ENCODE measurements at places on chromosomes 7 and 10.

DNA sequence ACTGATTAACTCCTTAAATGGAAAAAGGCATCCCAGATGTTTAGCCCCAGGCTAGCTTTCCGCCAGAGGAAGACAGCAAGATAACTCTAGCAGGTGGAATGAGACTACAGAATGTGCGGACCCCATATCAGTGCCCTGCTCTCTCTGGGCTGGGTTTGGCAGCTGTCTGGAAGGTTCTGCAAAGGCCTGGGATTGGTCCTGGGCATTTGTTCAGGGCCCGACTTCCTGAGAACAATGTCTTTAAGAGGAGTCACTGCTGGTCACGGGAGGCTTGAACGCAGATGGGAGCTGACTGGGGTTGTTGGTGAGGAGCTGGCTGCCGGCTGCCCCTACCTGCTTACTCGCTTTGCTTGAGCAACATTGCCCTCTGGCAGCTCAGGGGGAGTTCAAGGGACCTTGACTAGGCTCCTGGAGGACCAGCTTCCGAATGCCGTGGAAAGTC lies 130.6 kb upstream of the BTBD16 start:
- no peak for DNase-seq

DNA sequence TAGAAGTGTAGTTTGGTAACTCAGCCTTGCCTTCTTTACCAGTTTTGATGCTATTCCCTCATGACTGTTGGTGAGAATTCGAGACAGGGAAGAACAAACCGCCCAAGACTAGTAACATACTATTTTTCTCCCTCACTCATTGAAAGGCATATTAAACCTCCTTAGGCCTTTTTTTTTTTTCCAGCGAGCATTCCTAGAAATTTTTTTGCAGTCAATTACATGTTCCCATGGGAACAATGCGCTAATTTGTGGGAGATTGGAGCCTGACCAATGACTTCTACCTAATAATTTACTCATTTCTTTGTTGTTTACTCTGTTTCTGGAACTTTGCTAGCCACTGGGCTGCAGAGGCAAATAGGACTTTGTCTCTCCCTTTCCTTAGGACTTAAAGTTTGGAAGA lies 6.0 kb downstream of the VPS50 start:
- DNase-seq = no peak

DNA sequence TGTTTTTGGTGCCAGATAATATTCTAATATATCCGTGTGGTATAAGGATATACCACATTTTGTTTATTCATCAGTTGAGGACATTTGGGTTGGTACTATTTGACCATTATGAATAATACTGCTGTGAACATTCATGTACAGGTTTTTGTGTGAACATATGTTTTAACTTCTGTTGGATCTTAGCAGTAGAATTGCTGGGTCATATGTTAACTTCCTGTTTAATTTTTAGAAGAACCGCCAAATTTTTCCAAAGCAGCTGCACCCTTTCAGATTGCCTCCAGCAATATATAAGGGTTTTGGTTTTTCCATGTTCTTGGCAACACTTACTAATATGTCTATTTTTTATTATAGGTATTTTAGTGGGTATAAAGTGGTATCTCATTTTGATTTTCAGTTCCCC lies 22.8 kb downstream of the VPS26A start:
- DNase-seq = no peak

DNA sequence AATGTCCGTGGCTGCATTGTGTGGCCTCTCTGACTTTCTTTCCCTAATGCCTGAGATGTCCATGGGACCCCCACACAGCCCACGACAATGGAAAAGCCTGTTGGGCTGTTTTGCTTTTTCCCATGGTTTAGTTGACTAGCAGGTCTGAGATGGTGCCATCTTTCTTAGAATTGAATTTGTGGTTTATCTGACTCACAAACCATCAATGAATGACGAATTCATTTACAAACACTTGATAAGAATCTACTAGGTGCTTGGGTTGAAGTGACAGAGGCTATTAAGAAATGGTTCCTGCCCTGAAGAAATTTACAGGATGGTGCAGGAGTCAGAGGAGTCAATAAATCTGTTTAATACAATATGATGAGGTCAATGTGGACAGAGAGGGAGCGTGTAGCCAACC lies 75.4 kb downstream of the OTUD1 start:
- DNase-seq = no peak

DNA sequence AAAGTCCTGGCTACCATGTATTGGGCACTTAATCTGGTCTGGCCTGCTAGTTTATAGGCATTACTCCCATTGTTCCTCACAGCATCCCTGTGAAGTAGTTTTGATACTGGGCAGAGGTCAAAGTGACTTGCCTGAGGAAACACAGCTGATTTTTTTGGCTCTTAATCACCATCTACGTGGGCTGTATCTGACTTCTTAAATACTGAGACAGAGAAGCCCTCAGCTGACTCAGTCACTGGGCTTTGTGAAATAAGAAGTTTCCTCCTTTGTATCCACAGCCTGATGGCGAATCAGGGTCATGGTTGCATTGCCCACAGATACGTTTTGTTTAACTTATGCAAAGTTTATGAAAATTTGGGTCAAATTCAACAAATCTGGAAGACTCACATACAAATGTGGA lies 13.2 kb downstream of the TACR2 start:
- DNase-seq = no peak

DNA sequence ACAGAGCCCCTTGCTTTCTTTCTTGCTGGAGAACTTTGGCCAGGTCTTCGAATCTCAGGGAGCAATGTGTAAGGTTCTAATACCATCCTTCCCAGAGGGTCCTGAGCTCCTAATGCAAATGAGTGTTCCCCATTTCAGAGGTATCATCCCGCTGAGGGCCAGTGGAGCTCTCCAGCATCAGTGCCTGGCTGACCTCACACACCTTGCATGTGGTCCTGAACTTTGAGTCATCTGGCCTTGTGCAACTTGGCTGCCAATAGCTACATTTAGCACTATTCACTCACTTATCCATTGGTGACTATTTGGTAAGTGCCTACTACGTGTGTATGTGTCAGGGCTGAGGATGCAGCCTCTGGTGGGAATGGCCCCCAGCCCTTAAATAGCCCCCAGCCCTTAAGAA lies 48.4 kb upstream of the HABP2 start:
- no peak for DNase-seq

GRCh38 chr10:1049425-1049958 lies 573 bp upstream of the IDI1 start:
- no peak for DNase-seq

- no peak for DNase-seq
These were observed 79.9 kb upstream of the RHEB start for GRCh38 chr7:151599401-151600227.

DNA sequence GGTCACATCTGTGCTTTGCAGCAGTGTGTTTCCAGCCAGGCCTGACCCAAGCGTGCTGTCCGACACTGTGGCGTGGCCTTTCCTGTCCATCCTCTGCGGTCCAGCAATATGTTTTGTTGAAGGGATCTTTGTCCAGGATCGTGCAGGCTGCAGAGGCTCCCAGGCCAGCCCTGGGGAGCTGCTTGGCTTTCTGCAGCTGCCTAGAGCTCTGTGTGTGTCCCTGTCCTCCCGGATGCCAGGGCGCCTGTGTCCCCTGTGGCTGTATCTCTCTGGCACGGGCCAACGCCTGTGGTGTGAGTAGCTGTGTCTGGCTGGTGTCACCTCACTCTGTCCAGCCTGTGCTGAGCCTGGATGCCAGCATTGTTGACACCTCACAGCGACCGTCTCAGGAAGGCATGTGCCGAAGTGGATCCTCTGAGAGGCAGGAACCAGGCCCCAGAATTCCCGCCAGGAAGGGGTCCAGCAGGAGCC lies 94.5 kb downstream of the INPP5A start:
- no peak for DNase-seq

- no peak for DNase-seq
These were observed 2.0 kb downstream of the SRGN start for GRCh38 chr10:69089638-69090599.

- no peak for DNase-seq
These were observed 101.1 kb upstream of the BMPER start for GRCh38 chr7:33804140-33804660.
